A549 treated with Hydrocortisone at 1 μM for 4 hours (cell line): ENCODE measurements at places on chromosomes 12 and 14. TPM values are rescaled to one million over a fixed set of nuclear protein-coding genes. Genes with fewer than 3 reads are reported as not detected.

The RBMS2 gene
- total RNA-seq = 9.1 to 12.2 TPM (median 11.0 TPM) in 5 replicates

The MGP gene
- total RNA-seq = 0.08 TPM in 1 of 5 replicates, not detected in the others

The CLEC7A gene
- total RNA-seq = not detected in 5 replicates

The PPHLN1 gene
- total RNA-seq = 48.2 to 75.9 TPM (median 56.9 TPM) in 5 replicates

The FAM222A gene
- 3.4 to 5.7 TPM (median 4.7 TPM) in 5 replicates for total RNA-seq

The BATF gene
- total RNA-seq = 0.10 TPM in 1 of 5 replicates, not detected in the others

The DPF3 gene
- 0.07 to 0.13 TPM (median 0.09 TPM) in 5 replicates for total RNA-seq

The APOLD1 gene
- total RNA-seq = 0.21 to 0.43 TPM (median 0.30 TPM) in 5 replicates
